T-helper 9 cell (primary cell): ENCODE measurements at places on chromosomes 16 and 17.
A peak's percentile ranks its signal among the peaks of the same experiment; 100 is the strongest.

DNA sequence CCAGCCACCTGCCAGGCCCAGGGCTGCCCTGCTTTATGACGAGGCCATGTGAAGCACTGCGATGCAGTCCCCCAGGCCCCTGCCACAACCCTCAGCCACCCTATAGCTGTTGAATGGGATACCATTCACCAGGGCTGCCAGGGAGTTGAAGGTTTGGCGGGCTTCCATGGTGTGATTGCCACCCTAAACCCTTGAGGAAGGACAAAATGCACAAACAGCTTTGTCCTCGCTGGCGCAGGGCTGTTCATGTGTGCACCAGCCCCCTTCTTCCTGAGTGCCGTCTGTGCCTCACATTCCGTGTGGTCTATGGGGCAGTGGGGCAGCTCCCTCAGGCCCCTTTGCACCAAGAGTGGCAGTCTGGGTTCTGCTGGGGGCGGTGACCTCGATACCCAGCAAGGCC lies 25.3 kb downstream of the NARF start:
- no peak for DNase-seq

GRCh38 chr16:17885659-17886207 lies 415.0 kb upstream of the XYLT1 start:
- DNase-seq, result no peak

- no peak for DNase-seq
These were observed 76.6 kb downstream of the ZZEF1 start for GRCh38 chr17:4066210-4066609.

GRCh38 chr17:75262112-75262606 lies 480 bp downstream of the MRPS7 start:
- no peak for DNase-seq

- no peak for DNase-seq
These were observed 77.2 kb downstream of the RTN4RL1 start for GRCh38 chr17:1947743-1948516.

- DNase-seq, result no peak
These were observed 12.0 kb upstream of the KRT23 start for GRCh38 chr17:40949418-40949817.

- DNase-seq, result no peak
These were observed 161.3 kb downstream of the SLC39A11 start for GRCh38 chr17:72931163-72931562.

- DNase-seq, result no peak
These were observed 173.8 kb upstream of the CCL2 start for GRCh38 chr17:34081269-34081668.

DNA sequence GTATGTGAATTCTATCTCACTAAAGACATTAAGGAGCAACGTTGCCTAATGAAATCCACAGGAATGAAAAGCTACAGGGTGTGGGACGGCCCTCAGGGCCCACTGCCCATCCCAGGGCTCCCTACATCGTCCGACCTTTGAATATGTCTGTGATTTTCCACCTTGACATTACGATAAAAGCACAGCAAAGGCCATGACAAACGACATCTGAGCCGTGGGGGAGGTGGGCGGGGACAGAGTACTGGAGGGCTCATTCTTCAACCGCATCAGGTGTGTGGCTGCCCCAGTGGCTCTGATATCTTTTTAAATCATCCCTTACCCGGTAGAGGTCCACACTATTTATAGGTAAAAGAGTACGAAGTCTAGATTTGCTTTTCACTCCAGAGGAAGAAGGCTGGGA lies 35.1 kb downstream of the LMF1 start:
- no peak for DNase-seq

DNA sequence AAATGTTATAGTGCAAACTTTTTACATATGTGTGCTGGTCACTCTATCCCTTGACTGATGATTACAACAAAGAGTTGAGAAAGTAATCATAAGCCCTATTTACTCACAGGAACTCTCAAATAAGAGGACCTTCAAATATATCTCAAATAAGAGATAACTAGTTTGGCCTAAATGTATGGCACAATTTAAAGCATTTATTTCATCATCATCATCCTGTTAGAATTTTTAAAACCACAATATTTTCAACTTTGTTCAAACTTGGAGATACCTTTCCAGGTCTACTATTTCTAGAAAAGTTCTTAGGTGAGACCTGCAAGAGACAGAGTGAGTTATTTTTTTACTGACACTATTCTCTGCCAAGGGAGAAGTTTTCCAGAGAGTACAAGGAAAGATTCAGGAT lies 5.5 kb downstream of the CPPED1 start:
- DNase-seq, result no peak

DNA sequence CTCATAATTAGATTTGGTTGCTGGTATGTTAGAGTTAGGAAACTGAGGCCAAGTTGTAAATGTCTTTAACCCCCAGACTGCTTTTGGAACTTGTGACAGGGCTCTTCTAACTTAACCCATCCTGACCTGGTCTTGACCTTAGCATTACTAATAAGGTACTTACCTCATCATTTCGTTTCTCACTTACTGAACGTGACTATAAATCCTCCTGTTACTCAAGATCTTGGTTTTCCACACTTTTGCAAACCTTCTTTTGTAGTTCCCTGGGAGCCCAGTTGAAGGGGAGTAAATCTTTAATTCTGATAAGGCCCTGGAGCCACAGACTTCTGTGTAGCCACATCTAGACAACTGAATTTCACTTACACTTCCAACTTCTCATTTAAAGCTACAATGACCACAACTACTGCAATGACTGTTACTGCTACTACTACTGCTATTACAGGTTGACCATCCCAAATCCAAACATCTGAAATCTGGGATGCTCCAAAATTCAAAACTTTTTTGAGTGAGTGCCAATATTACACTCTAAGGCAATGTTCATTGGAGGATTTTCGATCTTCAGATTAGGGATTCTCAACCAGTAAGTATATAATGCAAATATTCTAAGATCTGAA lies 248.8 kb upstream of the TBX2 start:
- DNase-seq, result no peak

DNA sequence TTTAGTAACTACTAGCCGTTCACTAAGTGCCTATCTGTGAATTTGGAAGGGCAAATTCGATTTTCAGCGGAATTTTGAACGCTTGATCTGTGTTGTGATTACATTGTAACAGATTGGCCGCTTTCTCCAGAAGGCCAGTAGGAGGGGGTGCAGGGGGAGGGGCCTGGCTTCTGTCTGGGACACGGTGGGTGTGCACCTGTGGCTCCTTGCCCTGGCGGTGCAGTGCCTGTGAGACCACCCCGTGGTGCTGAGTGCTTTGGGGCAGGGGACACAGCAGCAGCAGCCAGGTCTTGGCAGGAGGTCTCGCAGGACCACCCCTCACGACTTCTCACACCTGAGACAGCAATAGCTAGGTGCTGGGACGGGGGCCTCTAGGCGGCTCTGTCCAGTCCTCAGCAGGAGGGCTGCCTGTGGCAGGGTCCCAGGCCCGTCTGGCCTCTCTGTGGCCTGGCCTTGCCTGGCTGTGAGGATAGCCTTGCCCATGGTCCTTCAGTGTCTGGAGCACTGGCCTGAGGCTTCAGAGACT lies 1.8 kb downstream of the UBE2I start:
- no peak for DNase-seq

DNA sequence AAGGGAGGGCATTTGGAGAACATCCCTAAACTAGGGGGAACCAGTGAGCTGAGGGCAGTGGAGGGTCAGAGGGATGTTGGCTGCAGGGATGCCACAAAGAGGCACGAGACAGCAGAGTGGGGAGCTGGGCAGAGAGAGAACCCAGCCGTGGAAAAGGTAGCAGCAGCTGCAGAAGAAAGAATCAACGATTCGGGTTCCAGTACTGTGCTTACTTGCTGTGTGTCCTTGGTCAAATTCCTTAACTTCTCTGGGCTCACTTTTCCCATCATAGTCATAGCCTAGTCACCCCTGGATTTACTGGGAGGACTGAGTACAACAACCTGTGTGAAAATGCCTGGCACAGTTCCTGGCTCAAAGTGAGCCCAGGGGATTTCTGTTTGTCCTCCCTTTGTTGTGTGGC lies 12.8 kb upstream of the MMP2 start:
- DNase-seq, result no peak

GRCh38 chr17:79002796-79003593 lies 6.6 kb downstream of the CANT1 start:
- DNase-seq, result no peak

DNA sequence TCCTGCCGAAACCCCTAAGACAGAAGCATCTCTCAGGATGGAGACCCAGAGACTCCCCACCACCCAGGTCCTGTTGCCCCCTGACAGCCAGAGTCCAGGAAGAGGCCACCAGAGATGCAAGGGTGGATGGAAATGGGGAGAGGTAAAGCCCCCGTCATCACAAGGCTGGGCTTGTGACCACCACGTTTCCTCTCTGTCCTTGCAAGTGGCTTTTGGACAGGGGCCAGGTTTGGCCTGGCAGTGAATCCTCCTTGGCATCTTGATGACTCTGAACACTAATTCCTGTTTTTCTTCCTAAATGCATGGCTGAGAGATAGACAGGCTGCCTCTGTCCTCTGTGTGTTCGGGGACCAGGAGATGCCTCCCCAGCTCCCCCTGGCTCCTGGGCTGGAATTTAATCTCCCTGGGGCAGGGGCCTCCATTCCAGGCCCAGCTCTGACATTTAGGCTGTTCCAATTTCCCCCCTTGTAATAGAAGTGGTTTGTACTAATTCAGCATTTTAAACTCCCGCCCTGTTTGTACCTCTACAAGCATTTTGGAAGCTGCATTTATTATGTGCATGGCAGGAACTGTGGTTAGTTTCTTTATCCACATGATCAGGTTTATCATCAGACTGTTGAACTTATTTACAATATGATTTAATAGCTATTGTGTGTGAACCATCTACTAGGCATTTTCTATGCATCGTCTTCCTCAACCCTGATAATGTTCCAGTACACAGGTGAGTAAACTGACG lies 116.1 kb upstream of the IRX6 start:
- no peak for DNase-seq

GRCh38 chr17:47063475-47063874 lies 84.4 kb upstream of the RPRML start:
- DNase-seq, result no peak

DNA sequence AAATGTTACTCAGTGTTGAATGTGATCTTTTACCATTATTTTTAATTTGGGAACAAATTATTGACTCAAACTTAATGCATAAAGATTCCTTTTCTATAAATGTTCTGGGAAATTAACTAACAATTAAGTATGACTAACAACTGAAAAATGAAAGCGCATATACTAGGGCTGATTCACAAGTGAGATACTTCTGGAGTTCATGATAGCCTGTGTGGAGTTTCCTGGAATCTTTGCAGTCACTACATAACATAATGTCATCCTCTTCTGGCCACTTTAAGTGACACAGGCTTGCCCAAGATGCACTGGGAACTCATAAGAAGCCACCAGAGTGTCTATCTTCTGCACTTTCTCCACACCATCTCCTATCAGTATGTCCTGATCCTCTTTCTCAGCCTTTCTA lies 450.3 kb upstream of the CDH11 start:
- DNase-seq, result no peak

GRCh38 chr16:630249-630814 lies 453 bp upstream of the WFIKKN1 start:
- DNase-seq, result no peak

- DNase-seq, result no peak
These were observed 70.1 kb downstream of the SMG6 start for GRCh38 chr17:2233441-2233947.

- no peak for DNase-seq
These were observed 458 bp downstream of the GFOD2 start for GRCh38 chr16:67718668-67719047.

- DNase-seq, result no peak
These were observed 46.1 kb downstream of the IRX5 start for GRCh38 chr16:54976651-54977200.

DNA sequence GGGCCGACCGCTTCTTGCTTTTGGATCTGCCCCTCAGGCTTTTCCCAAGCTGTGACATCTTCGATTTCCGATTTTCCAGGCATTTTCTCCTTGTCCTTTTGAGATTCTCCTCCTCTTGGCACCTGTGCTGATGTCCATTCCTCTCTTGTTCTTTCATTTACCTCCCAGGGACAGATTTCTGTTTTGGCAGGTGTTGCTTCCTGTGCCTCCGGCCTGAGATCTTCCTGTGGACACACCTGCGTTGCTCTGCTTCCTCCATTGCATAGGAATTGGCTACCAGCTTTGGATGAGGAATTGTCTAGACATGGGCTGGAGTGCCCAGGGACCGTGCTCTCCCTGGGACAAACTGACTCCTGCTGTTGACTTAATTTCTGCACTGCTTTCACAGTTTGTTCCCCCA lies 15.1 kb downstream of the GPR179 start:
- no peak for DNase-seq

DNA sequence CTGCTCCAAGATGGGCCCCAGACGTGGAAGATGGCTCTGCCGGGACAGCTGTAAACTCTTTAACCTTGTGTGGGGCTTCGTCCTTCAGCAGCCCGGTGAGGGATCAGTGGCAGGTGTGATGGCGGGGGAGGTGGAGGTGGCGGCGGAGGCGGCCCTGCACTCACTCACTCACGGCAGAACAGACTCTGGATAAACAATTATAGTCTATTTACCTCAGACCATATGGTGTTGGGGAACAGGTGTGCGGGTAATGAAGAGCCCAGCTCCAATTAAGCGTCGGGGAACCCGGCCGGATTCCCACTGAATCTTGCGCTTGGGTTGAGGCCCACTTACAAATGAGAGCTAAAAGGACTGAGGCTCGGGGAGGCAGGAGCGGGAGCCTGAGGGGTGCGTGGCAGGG lies 104.3 kb upstream of the SDK2 start:
- no peak for DNase-seq

GRCh38 chr17:38444151-38444550 lies 15.9 kb downstream of the ARHGAP23 start:
- peak; percentile 37 for DNase-seq

DNA sequence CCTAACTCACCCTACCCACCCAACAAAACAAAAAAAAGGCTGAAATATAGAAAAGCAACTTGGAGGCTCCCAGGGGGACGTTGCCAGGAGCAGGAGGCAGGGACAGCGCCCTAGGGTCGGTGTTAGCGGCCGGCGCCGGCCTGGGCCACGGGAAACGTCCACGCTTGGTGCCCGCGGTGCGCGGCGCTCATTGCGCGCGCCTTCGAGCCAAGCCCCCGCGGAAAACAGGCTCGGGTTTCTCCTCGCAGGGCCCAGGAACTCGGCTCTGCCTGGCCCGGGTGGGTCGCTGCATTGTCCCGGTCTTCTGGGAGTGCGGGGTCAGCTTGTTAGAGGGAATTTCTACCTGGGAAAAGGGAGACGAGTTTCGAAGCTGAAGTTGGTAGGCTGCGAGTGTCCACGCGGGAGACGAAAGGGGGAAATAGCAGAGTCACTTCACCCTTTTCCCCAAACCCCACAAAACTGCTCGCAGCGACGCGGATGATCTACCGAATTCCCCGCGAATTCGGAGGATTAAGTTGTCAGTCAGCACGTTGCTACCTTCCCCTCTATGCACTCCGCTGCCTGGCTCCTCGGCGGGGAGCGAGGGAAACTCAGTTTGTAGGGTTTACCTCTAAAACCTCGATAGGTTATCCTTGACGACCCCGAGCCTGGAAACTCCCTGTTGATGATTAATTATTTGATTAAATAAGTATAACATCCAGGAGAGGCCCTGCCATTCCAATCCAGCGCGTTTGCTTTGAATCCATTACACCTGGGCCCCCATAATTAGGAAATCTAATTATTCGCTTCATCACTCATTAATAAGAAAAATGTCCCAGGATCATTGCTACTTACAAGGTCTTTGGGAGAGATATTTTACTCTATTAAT lies 751 bp upstream of the FOXC2 start:
- no peak for DNase-seq
